ENCODE measurements at places on chromosomes 5 and 9.

DNA sequence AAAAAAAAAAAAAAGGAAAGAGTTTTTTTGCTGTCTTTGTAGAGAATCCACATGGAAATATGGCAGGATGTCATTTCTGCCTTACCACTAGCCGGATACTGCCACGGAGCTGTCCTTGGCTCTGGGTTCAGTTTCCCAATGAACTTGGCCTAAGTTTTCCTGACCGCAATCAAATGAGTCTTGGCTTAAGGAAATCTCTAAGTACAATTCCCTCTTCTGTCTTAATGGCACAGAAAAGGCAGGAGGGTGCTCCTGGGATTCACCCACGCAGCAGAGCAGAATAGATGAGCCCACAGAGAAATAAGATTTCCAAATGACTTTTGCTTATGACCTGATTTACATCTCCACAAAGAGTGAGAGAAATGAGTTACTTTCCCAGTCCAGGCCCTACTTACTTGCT is 284.0 kb upstream of the VLDLR start:
- DNase-seq, result no peak

GRCh38 chr5:109191153-109191558 is 218.6 kb downstream of the PJA2 start:
- DNase-seq, result no peak

- no peak for DNase-seq
These were observed 71.5 kb downstream of the TRIM36 start for GRCh38 chr5:115098041-115098702.

DNA sequence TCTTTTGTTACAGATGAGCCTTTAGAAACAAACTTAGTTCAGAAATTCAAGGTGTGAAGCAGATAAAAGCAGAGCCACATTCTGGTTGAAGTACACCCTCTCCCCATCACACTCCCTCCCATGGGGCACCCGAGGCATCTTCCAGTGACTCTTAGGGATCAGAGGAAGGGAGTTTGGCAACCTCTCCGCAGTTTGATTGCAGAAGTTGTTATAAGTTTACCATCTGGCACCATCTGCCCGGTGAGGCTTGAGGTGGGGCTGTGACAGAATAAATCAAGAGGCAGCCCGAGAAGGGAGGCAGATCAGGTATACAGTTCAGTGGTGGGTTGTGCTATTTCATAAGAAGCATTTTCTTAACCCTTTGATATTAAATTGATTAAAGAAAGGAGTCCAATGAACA is 458.6 kb upstream of the CLINT1 start:
- no peak for DNase-seq

- peak; percentile 24 for DNase-seq
These were observed 8.7 kb downstream of the HNRNPH1 start for GRCh38 chr5:179614745-179615144.

DNA sequence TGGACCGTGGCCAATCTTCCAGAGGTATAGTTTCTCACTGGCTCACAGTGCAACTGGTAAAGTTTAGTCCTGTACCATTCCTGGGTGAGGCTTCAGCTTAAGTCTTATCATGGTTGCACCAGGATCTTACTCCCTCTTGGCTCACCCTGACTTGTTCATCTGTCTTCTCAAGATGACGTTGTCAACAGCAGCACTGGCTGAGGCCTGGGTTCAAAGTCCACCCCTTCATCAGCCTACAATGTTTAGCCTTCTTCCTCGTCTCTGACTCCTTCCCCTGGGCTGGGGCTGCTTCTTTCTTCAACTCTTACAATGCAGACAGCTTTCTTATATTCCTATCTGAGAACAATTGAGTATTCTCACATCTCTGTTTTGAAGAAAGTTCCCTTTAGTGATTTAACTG is 311.1 kb upstream of the CLINT1 start:
- DNase-seq, result no peak
